ENCODE measurements at places on chromosomes 12 and 14.

DNA sequence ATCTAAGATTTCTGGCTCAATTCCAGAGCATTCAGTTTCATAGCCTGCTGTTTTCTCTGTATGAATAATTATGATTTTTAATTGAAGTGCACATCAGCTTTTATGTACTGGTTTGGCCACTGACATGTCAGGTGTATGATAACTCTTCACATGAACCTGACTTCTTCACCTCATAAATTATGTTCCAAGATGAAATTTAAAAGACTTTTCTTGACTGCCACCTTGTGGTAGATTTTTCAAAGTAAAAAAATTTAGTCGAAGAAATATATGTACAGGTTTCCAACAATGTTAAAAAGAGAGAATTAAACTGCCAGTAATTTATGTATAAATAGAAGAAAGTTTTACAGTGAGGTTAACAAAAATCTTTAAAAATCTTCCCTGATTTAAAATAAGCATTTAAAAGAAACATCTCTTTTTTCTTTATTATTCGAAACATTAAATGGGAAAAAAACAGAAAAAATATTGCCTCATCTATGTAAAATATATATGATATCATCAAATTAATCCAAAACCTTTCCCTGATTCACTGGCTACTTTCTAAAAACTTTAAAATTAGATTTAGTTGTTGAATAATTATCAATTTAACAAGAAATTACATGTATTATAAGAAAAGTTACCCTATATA is 124.9 kb upstream of the ATXN7L3B start:
- no peak for DNase-seq

DNA sequence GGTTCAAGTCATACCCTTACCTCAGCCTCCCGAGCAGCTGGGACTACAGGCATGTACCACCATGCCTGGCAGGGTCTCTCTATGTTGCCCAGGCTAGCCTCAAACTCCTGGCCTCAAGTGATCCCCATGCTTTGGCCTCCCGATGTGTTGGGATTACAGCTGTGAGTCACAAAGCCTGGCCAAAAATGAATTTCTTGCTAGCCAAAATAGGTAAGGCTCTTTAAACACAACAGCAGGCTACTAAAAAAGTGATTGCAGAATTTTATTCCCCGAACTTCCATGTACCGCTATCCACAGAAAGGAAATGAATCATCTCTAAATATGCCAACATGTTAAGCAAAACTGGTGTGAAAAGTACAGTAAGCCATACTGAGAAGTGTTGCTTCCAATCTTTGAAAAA is 50.6 kb downstream of the WDHD1 start:
- no peak for DNase-seq

DNA sequence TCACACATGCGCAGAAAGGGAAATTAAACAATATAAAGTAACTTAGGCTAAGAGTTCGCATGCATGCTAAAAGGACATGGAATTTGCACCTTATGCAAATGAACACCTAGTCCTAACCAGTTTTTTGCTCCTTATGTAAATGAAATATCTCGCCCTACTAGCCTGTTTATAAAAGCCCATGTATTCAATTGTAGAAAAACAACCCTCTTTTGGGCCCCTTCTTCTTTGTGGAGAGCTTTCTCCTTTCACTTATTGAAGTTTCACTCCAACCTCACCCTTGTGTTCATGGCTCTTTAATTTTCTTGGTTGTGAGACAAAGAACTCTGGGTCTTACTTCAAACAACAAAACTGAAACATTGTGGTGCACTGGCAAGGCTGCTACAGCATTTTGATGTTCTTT is 333.4 kb upstream of the ATXN7L3B start:
- no peak for DNase-seq

DNA sequence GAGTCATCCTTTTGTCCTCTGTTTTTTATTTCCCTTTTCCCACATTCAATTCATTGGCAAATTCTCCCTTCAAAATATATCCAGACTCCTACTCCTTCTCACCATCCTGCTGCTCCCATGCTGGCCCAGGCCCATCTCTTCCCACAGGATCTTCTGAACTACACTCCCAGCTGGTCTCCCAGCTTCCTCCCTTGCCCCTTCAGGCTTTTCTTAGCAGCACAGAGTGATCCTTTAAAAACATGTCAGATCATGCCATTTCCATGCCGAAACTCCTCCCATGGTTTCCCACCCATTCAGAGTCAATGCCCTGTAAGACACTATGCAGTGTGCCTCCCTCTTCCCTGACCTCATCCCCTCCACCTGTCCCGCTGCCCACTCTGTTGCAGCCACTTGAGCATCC is 2.4 kb upstream of the KRT84 start:
- DNase-seq: no peak

- DNase-seq: no peak
Observed at GRCh38 chr14:75823334-75823733, 158.5 kb downstream of the TGFB3 start.

- no peak for DNase-seq
Observed at GRCh38 chr14:24316597-24316950, 5.3 kb downstream of the LTB4R start.

DNA sequence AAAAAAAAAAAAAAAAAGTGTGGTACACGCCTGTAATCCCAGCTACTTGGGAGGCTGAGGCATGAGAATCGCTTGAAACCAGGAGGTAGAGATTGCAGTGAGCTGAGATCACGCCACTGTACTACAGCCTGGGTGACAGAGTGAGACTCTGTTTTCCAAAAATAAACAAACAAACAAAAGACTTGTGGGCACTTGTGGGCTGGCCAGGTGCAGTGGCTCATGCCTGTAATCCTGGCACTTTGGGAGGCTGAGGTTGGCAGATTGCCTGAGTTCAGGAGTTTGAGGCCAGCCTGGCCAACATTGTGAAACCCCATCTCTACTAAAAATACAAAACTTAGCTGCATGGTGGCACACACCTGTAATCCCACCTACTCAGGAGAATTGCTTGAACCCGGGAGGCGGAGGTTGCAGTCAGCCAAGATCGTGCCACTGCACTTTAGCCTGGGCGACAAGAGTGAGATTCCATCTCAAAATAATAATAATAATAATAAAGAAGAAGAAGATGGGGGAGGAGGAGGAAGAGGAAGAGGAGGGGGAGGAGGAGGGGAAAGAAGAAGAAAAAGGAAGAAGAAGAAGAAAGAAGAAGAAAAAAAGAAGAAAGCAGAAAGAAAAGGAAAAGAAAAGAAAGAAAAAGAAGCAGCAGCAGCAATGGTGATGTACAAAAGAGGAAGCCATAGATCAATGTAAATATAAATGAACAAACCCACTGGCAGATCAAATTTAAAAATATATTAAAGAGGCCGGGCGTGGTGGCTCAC is 27.9 kb upstream of the CCNT1 start:
- no peak for DNase-seq

DNA sequence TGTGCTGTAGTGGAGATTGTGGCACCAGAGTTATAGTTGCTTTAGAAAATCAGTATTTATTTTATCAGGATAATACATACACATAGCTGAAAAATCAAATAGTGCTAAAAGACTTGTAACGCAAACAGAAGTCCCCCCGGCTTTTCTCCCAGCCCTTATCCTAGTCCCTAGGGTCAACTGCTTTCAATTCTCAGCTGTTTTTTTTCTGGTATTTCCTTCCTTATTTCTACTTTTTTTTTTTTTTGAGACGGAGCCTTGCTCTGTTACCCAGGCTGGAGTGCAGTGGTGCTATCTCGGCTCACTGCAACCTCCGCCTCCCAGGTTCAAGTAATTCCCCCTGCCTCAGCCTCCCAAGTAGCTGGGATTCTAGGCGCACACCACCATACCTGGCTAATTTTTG is 8.4 kb upstream of the CTDSP2 start:
- no peak for DNase-seq

DNA sequence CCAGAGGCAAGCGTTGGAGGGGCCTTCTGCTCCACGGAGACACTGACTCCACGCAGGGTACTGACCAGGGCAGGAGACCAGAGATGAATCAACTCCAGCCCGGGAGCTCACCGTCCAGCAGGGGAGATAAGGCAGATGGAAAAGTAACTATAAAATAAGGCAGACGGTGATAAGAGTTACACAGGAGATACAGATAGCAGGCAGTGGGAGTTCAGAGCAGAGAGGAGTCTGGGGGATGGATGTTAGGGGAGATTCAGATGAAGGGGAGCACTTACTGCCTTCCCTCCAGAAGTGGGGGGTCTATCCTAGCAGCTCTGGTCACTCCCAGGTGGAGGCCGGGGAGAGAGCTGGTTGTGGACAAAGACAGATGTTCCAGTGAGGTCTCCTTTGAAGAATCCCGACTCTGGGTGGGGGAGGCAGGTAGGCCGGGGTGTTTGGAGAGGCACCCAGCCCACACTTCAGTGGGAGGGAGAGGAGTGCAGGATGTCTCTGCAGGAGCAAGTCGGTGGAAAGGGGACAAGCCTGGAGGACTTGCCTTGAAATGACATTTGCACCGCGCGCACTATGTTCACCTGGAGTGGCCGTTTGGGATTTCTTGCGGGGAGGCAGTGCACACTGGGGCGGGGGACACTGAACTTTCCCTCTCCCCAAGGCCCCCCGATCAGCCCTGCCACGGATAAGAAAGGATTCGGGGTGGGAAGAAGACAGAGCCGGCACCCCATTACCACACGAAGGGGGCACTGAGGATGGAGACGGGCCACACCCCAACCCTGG is 1.2 kb downstream of the PITPNM2 start:
- no peak for DNase-seq

- DNase-seq: peak; percentile 77
Observed at GRCh38 chr12:57001448-57001906, 4.9 kb downstream of the ZBTB39 start.

DNA sequence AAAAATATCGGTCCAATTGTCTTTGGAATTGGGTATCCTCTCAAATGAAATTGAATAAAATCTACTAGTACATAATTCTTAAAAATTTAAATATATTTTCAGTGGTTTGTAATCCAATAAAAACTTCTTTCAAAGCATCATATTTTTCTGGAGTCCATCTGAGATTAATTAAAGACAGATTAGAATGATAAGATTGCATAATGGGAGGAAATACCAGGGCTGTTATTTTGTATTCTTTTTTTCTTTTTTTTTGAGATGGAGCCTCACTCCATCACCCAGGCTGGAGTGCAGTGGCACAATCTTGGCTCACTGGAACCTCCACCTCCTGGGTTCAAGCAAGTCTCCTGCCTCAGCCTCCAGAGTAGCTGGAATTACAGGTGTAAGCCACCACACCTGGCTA is 103.8 kb downstream of the TMTC3 start:
- DNase-seq: no peak

Data from activated naive CD4-positive, alpha-beta T cell treated with Interleukin-2 at 50 U/mL for 16 hours (primary cell).